ENCODE measurements at places on chromosomes 13 and 19. TPM values are rescaled to one million over a fixed set of nuclear protein-coding genes. Genes with fewer than 3 reads are reported as not detected.

MYO16 gene
- total RNA-seq = under 0.01 TPM

MAP4K1 gene
- total RNA-seq = not detected

CASP14 gene
- not detected for total RNA-seq

CPAMD8 gene
- 2.7 TPM for total RNA-seq

ZNF230 gene
- total RNA-seq = 4.5 TPM

ZBTB32 gene
- total RNA-seq = not detected

REEP6 gene
- total RNA-seq = 0.38 TPM

FNDC3A gene
- total RNA-seq = 63.9 TPM

SLC10A2 gene
- not detected for total RNA-seq

ATP8A2 gene
- total RNA-seq = under 0.01 TPM

NLRP12 gene
- 4.2 TPM for total RNA-seq

CADM4 gene
- total RNA-seq = 36.1 TPM

PHLDB3 gene
- total RNA-seq = 6.2 TPM

PRR22 gene
- total RNA-seq = 0.13 TPM

ACTL9 gene
- not detected for total RNA-seq

HOMER3 gene
- total RNA-seq = 128 TPM

GALP gene
- total RNA-seq = not detected

RNF225 gene
- not detected for total RNA-seq

CXCL17 gene
- not detected for total RNA-seq

MAMSTR gene
- total RNA-seq = 0.16 TPM

ZNF296 gene
- total RNA-seq = 0.13 TPM

KRTDAP gene
- not detected for total RNA-seq

ERVK3-1 gene
- total RNA-seq = 17.0 TPM

PALM3 gene
- total RNA-seq = not detected

ENOX1 gene
- under 0.01 TPM for total RNA-seq

PSG3 gene
- total RNA-seq = 0.13 TPM

HCST gene
- total RNA-seq = not detected

IFI30 gene
- total RNA-seq = 5.7 TPM

FIZ1 gene
- 3.1 TPM for total RNA-seq
